Breast epithelium (tissue), 4 donors: ENCODE measurements at places on chromosomes 3 and 15.

- no peak for DNase-seq
- H3K36me3 ChIP-seq, result no peaks in the 10 kb centered on the region
- H3K4me1 ChIP-seq, result no peaks in the 10 kb centered on the region
- peaks cover 15% of the 10 kb centered on the region for H3K27me3 ChIP-seq
Observed at GRCh38 chr15:77825546-77825945, 192.8 kb upstream of the LINGO1 start.

DNA sequence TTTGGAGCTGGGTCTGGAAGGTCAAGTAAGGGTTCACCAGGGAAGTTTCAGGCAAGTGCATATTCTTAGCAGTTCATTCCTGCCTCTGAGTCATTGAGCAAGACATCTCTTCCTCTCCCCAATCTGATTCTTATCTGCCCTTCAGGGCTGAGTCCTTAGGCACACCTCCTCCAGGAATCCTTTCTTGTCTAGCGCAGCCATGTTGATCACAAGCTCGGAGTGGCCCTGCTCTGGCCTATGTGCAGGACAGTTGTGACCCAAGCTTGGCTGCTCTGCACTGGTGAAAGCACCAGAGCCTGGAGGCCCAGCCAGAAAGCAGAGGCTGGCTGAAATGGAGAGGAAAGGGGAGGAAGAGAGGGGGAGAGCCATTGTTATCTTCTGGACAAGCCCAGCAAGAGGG, 30.9 kb upstream of the MRPS22 start:
- no peaks in the 10 kb centered on the region for H3K4me1 ChIP-seq
- H3K27me3 ChIP-seq, result peaks cover 3% of the 10 kb centered on the region
- no peak for DNase-seq
- no peak overlapping the region for H3K27ac ChIP-seq
- no peaks in the 10 kb centered on the region for H3K36me3 ChIP-seq

DNA sequence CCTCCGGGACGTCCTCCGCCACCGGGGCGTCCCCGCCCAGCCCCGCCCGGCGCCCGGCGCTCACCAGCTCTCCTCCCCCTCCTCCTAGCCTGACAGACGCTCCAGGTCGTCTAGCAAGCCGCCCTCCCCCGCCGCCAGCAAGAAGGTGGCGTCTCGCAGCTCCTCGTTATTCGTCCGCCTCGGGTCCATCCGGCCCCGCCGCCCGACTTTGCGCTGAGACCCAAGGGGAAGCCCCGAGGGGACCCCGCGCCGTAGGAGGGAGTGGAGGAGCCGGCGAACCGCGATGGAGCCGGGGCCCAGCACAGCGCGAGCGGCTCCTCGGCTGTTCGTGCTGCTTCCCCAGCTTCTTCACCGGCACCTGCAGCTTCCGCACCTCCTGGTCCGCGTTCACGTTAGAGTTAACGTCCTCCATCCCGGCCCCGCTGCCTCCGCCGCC, 26.3 kb upstream of the MTHFS start:
- DNase-seq, result peak; percentile 70
- no peaks in the 10 kb centered on the region for H3K27me3 ChIP-seq

- no peak overlapping the region for H3K27ac ChIP-seq
- no peak for DNase-seq
- peaks cover 13% of the 10 kb centered on the region for H3K27me3 ChIP-seq
- no peak overlapping the region for H3K4me3 ChIP-seq
- no peaks in the 10 kb centered on the region for H3K36me3 ChIP-seq
- no peaks in the 10 kb centered on the region for H3K4me1 ChIP-seq
Observed at GRCh38 chr3:14274999-14275961, 96.7 kb downstream of the LSM3 start.

- H3K27me3 ChIP-seq, result no peaks in the 10 kb centered on the region
- no peak overlapping the region for H3K27ac ChIP-seq
- H3K4me1 ChIP-seq, result no peaks in the 10 kb centered on the region
- no peak overlapping the region for H3K4me3 ChIP-seq
Observed at GRCh38 chr15:46280762-46281542, 646.1 kb downstream of the SQOR start.

- H3K27ac ChIP-seq, result no peak overlapping the region
- H3K36me3 ChIP-seq, result no peaks in the 10 kb centered on the region
- no peaks in the 10 kb centered on the region for H3K4me1 ChIP-seq
- H3K27me3 ChIP-seq, result no peaks in the 10 kb centered on the region
Observed at GRCh38 chr15:26630857-26631256, 142.0 kb downstream of the GABRB3 start.

DNA sequence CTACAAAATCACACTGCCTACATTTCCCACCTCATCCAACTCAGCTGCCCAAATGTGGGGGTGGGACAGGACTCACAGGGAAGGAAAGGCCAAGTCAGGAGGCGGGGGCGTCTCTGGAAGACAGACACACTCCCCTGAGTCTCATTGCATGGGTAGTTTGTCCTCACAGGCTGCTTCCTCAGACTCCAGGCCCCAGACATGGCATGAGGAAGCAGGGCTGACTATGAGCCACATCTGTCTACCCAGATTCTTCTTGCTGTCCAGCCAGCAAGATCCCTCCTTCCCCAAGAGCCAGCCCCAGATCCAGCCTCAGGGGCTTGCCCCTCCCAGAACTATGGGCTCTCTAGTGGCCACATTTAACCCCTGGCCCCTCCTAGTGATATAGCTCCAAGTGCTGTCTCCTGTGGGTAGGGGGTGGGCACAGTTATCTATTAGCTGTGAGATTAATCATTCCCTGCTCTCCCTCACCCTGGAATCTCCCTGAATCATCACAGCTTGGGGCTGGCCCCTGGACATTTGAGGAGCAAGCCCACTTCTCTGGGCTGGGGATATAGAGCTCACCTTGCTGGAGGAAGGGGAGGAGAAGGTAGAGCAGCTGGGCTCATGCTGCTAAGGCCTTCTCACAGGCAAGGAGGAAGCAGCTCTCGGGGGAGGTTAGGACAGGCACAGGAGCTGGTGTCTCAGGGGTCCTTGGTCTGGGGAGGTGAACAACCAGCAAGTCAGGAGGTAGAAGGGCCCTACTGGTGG, 2.1 kb upstream of the CCDC33 start:
- H3K27me3 ChIP-seq, result no peaks in the 10 kb centered on the region
- no peaks in the 10 kb centered on the region for H3K4me1 ChIP-seq
